Gastroesophageal sphincter (tissue), 4 donors: ENCODE measurements at places on chromosomes 2 and 18.

- no peak overlapping the region for H3K27ac ChIP-seq
- no peak overlapping the region for H3K4me3 ChIP-seq
- H3K36me3 ChIP-seq = no peaks in the 10 kb centered on the region
- ATAC-seq = no peak
- H3K4me1 ChIP-seq = no peaks in the 10 kb centered on the region
Measured at GRCh38 chr2:137607722-137608318, 356.5 kb upstream of the HNMT start.

- H3K4me1 ChIP-seq = no peaks in the 10 kb centered on the region
- H3K27ac ChIP-seq = no peak overlapping the region
- no peak for ATAC-seq
- no peaks in the 10 kb centered on the region for H3K36me3 ChIP-seq
- H3K4me3 ChIP-seq = no peak overlapping the region
Measured at GRCh38 chr2:132448771-132449170, 32.2 kb downstream of the GPR39 start.

DNA sequence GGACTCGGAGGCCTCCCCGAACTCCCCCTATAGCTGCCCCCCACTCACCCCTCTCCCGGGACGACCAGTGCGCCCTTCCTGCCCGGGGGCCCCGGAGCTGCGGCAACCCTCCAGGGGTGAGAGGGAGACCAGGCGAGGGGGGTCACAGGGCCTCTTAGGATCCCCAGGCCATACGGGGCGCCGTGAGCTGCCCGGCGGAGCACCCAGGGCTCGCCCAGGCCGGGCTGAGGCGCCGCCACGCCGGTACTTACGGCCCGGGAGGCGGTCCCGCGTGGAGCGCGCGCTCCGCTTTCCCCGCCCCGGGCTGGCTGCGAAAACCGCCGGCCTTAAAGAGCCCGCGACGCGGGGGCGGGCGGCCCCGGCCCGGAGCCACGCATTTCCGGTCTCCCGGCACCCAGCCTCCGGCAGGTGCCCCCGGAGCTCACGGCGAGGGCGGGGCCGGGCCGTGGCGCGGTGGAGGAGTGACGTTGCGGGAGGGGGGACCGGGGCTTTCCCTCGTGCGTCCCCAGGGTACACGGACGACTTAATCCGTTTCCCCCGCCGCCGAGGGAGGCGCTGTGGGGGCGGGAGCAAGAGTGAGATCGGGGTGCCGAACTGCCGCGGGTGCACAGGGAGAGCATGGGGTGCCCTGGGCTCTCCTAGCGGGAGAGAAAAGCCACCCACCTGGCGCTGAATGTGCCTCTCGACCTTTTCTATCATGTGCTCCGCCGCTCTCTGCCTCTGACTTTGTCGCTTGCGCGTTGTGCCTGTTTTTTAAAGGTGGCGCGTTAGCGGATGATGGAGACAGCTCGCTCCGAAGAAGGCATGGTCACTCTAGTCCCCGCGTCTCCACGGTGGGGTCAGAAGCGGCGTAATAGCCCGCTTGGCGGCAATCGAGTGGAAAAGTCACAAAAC lies at the start of gene METTL21A:
Gene METTL21A, minus strand, starts transcription at position 381 of the 894 bp plus-strand sequence. CDS start 1,019 bp downstream, outside the sequence.
- H3K27ac ChIP-seq = peak within 1 kb of the TSS; percentile 98
- no peaks in the 10 kb centered on the region for H3K36me3 ChIP-seq
- H3K4me1 ChIP-seq = no peaks in the 10 kb centered on the region
- peak; percentile 93 for ATAC-seq
- peak within 1 kb of the TSS; percentile 73 for H3K4me3 ChIP-seq

GRCh38 chr2:8134985-8135682 lies 546.7 kb upstream of the ID2 start:
- H3K27me3 ChIP-seq = no peaks in the 10 kb centered on the region
- no peak overlapping the region for H3K27ac ChIP-seq
- no peak overlapping the region for H3K4me3 ChIP-seq

GRCh38 chr2:145728511-145728910 lies 1208.6 kb upstream of the ZEB2 start:
- H3K27me3 ChIP-seq = no peaks in the 10 kb centered on the region
- H3K4me3 ChIP-seq = no peak overlapping the region
- H3K4me1 ChIP-seq = no peaks in the 10 kb centered on the region

- H3K4me3 ChIP-seq = no peak overlapping the region
- ATAC-seq = no peak
- no peaks in the 10 kb centered on the region for H3K27me3 ChIP-seq
- H3K36me3 ChIP-seq = no peaks in the 10 kb centered on the region
- no peaks in the 10 kb centered on the region for H3K4me1 ChIP-seq
Measured at GRCh38 chr18:31148600-31148999, 14.1 kb downstream of the DSC1 start.

GRCh38 chr18:56593906-56594305 lies 44.5 kb downstream of the TXNL1 start:
- no peak overlapping the region for H3K4me3 ChIP-seq
- no peaks in the 10 kb centered on the region for H3K36me3 ChIP-seq
- no peaks in the 10 kb centered on the region for H3K4me1 ChIP-seq
- no peak for ATAC-seq

DNA sequence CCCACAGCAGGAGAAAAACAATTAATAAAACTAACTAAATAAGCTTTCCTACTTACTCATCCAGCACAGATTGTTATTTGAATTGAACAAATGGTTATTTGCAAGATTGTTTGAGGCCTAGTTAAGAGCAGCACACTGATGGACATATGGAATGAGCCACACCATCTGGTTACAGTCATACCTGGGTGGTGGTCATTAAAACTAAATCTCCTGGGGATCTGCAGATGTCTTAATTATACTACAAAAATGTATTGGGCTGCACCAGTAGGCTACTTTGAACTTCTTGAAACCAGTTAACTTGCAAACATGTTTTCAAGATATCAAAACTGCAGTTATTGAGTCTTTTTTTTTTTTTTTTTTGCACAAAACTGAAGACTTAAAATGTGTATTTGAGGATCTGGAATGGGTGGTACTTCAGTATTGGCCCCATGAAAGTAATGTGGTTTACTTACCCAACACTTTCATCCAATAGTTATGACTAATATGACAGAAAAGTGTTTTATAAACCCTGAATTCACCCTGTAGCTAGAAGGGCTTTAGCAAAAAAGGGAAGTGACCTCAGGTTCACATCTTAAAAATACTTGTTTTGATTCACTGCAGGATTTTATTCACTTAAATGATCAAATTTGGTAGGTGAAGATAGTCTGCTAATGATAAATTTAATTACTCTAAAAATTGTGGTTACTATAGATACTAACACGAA lies 10.8 kb downstream of the AGFG1 start:
- peaks cover 50% of the 10 kb centered on the region for H3K4me1 ChIP-seq
- H3K27ac ChIP-seq = no peak overlapping the region
- H3K4me3 ChIP-seq = no peak overlapping the region
- no peak for ATAC-seq

GRCh38 chr2:198807131-198807530 lies 650.6 kb downstream of the SATB2 start:
- H3K36me3 ChIP-seq = no peaks in the 10 kb centered on the region
- H3K4me3 ChIP-seq = no peak overlapping the region
- ATAC-seq = no peak
- no peaks in the 10 kb centered on the region for H3K27me3 ChIP-seq
- H3K27ac ChIP-seq = no peak overlapping the region

DNA sequence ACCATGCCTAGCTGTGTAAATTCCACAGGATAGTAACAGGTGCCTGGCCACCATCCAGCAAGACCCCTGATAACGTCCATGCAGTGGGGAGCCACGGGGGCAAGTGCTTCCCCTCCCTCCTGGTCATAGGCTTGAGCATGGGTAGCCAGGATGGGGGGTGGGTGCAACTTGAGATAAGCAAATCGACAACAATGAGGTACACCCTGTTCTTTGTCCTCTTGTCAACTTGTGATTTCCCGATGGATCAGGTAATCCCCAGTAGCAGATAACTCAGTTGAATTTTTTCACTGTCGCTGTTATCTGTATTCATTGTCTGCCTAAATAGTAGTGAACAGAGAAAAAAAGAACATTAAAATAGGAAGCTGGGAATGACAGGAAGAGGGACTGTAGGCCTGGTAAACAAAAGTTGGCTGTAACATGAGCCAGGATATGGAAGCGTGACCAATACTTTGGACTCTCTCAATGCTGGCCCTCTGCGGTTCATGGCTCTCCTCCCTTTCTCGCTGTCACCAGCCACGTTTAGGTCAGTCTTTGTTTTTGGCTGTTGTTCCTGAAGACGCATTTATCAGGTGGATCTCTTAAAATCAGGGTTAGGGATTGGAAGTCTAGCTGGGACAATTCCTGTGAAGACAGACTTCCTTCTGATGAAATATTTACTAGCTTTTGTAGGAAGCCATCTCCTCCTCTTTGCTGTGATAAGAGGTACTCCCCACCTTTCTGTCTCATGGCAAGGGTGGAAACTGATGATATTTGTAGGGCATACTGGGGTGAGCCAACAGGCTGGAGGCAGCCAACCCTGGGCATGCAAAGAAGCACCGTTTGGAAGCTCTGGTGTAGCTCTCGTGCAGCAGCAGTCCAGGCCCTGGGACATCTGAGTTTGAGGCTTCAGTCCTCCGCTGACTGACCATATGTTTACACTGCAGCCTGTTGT lies 42.4 kb downstream of the TCF7L1 start:
- no peak for ATAC-seq
- H3K27ac ChIP-seq = peak overlapping the region; percentile 7
- no peaks in the 10 kb centered on the region for H3K36me3 ChIP-seq
- no peak overlapping the region for H3K4me3 ChIP-seq

- ATAC-seq = no peak
- no peaks in the 10 kb centered on the region for H3K4me1 ChIP-seq
- H3K36me3 ChIP-seq = no peaks in the 10 kb centered on the region
Measured at GRCh38 chr2:37570773-37571586, 100.5 kb downstream of the CDC42EP3 start.

DNA sequence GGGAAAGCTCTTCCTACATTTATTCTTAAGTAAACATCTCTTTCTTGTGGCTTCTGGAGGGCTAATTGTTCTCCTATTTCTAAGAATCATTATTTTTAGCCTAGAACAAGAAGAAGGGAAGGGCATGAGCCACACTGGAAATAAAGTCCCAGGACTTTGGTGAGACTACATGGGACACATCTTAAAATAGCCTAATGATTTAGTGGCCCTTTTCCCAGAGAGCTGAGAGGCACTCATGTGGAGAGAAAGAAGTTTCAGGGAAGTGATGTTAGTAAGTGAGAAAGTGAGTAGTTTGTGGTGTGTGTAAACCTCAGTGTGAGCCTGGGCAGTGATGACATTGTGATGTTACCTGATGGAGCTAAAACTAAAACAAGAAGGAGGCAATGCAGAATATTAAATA lies 14.6 kb downstream of the ITGA4 start:
- H3K36me3 ChIP-seq = no peaks in the 10 kb centered on the region
- H3K4me1 ChIP-seq = no peaks in the 10 kb centered on the region
- no peaks in the 10 kb centered on the region for H3K27me3 ChIP-seq
- no peak for ATAC-seq
- no peak overlapping the region for H3K27ac ChIP-seq

DNA sequence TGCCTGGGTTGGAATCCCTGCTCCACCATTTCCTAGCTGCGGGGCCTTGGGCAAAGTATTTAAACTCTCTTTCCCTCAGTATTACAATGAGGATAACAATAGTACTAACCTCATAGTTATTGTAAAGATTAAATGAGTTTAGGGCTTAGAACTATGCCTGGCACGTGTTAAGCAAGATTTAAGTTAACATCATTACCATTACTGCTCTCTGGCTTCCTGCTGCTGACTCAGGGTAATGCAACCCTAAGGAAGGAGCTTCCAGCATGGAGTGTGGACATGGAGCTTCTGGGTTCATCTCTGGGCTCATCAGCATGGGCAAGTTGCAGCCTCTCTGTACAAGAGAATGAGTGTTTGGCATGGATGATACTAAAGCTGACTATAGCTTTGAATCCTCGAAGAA lies 374.2 kb upstream of the MAP2 start:
- H3K4me1 ChIP-seq = no peaks in the 10 kb centered on the region
- H3K27me3 ChIP-seq = peaks cover 4% of the 10 kb centered on the region
- no peaks in the 10 kb centered on the region for H3K36me3 ChIP-seq
- ATAC-seq = no peak

- ATAC-seq = no peak
- no peaks in the 10 kb centered on the region for H3K27me3 ChIP-seq
- H3K4me3 ChIP-seq = no peak overlapping the region
- H3K4me1 ChIP-seq = no peaks in the 10 kb centered on the region
Measured at GRCh38 chr2:71706836-71707235, 253.5 kb downstream of the DYSF start.

- no peaks in the 10 kb centered on the region for H3K4me1 ChIP-seq
- no peak for ATAC-seq
- no peaks in the 10 kb centered on the region for H3K27me3 ChIP-seq
Measured at GRCh38 chr18:46439037-46439436, 218.0 kb downstream of the LOXHD1 start.

DNA sequence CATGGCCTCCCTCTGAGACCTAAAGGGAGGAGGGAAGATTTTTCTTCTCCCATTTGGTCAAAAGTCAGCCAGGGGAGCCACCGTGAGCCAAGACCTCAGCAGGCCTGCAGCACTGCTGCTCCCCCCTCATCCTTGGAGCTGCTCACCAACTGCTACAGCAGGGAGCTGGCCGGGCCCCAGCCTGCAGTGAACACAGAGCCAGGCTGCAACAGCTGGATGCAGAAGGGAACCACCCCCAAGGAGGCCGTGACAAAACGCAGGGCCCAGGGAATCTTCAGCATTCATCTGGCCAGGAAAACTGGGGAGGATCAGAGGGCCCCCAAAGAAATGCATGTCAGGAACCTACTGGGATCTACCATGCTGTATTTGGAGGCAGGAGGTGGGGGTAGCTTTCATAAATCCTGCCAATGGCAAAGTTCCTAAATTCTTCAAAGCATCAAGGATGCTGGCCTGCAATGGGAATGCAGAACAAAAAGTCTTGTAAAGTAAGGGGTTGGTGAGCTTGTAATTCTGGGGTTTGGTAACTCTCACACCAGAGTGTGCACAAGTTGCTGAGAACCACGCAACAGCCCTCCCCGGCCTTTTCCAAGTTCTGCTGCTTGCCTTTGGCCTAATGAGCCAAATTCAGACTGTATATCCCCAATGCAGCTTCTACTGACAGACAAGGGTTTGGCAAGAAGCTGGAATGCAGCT lies 61.0 kb downstream of the CACNB4 start:
- H3K27me3 ChIP-seq = no peaks in the 10 kb centered on the region
- no peaks in the 10 kb centered on the region for H3K36me3 ChIP-seq
- peaks cover 28% of the 10 kb centered on the region for H3K4me1 ChIP-seq
- peak overlapping the region; percentile 53 for H3K27ac ChIP-seq
- ATAC-seq = peak; percentile 68
- no peak overlapping the region for H3K4me3 ChIP-seq
